Spleen (tissue), 13 donors: ENCODE measurements at places on chromosomes 7 and 10. TPM values are rescaled to one million over a fixed set of nuclear protein-coding genes. Genes with fewer than 3 reads are reported as not detected.

Gene LRIT1
- polyA plus RNA-seq, result not detected

Gene TMED4
- polyA plus RNA-seq, result 34.7 TPM

GRCh38 chr7:23970193-23970592, 260.2 kb downstream of the STK31 start:
- DNase-seq, result no peak

DNA sequence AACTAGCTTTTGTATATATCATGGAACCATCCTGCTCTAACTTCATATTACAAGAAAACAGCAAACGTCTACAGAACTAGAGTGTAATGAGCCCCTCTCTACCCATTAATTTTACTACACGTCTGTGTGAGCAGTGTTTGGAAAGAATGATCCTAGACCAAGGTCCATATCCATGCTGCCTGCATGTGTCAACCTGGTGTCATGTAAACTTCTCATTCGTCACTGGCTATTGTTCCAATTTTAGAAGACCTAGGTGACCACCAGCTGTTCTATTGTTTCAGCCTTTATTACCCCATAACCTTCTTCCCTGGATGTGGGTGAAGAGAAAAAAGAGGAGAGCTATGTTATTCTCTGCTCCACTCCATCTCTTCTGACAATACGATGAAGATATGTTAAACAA, 77.1 kb downstream of the CREM start:
- no peak for DNase-seq

GRCh38 chr7:36188906-36189305, 35.9 kb downstream of the EEPD1 start:
- DNase-seq, result no peak
